COLO829 (cell line): ENCODE measurements at places on chromosomes 11 and 22.

DNA sequence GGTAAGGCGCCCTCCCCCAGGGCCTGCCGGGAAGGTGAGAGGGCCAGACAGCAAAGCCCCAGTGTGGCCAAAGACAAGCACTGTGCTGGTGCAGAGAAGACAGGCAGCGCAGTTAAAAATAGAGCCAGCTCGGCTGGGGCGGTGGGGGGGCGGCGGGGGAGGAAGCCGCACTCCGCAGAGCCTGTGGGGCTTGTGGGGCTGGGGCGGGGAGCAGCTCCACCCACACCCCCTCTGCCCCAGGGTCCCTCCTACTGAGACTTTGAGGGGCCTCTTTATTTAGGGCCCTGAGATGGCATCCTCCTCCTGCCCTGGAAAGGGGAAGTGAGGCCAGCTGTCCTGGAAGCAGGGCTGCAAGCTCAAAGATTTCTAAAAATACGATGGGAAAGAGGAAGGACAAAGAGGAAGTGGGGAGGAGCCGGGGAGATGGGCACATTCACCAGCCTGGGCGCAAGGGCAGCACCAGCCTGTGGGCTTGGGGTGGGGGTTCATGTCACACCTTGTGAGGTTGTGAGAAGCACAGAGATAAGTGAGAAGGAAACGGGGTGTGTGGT, 2.6 kb downstream of the CYTH4 start:
- DNase-seq = no peak

GRCh38 chr11:110279881-110280280, 16.5 kb downstream of the RDX start:
- no peak for DNase-seq

DNA sequence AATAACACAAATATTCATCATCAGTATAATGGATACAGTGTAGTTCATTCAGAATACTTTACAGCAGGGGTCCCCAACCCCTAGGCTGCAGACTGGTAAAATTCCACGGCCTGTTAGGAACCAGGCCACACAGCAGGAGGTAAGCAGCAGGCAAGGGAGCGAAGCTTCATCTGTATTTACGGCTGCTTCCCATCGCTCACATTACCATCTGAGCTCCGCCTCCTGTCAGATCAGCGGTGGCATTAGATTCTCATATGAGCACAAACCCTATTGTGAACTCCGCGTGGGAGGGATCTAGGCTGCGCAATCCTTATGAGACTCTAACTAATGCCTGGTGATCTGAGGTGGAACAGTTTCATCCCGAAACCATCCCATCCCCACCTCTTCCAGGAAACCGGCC, 125.1 kb downstream of the SERGEF start:
- DNase-seq = no peak

- no peak for DNase-seq
These were observed 125.0 kb upstream of the NCAM1 start for GRCh38 chr11:112836256-112836602.

DNA sequence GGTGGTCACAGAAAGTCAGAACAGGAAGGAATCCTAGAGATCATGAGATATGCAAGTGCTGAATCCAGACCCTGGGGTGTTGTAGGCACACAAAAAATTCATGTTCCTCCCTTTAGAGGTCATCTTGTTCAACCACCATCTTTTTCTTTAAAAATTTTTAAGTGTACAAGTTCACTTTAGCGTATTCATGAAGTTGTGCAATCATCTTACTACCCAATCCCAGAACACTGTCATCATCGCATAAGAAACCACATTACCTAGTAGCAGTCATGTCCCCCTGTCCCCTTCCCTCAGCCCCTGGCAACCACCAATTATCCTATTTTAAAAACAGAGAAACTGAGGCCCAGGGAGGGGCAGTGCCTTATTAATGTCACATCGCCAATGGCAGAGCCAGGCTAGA, 20.3 kb upstream of the WNT11 start:
- DNase-seq = no peak
